ENCODE measurements at places on chromosomes 1 and 21. TPM values are rescaled to one million over a fixed set of nuclear protein-coding genes. Genes with fewer than 3 reads are reported as not detected.
A peak's percentile ranks its signal among the peaks of the same experiment; 100 is the strongest.

C1QC gene
- total RNA-seq, result not detected

TCP10L gene
- not detected for total RNA-seq

ACTL8 gene
- 0.55 TPM for total RNA-seq

TFF2 gene
- 1.5 TPM for total RNA-seq

OR2T35 gene
- not detected for total RNA-seq

CDK18 gene
- 27.6 TPM for total RNA-seq

KRTAP12-3 gene
- not detected for total RNA-seq

U2AF1 gene
- total RNA-seq, result 21.3 TPM

DNA sequence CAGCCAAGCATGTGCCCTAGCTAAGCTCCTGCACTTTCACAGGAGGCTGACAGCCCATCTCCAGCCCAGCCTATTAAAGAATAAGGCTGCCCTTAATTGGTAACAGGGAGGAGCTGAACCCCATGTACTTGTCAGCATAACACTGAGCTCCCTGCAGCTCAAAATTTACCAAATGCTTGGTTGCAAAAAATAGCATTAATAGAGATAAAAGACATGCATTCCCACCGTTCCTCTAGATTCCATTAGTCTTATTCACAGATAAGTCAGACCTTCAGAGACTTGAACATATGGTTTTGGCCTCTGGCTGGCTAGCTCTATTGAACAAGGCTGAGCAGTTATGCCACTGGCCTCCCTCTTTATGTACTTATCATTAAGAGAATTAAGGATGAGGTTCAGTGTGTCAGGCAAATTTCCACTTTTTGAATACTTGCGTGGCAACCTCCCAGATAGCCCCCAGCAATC, 29.2 kb downstream of the OLFML3 start:
- no peak for DNase-seq

GRCh38 chr1:61403679-61404596, 321.0 kb downstream of the TM2D1 start:
- no peak for DNase-seq

- DNase-seq, result peak; percentile 16
Measured at GRCh38 chr1:94925561-94926125, 1.3 kb downstream of the CNN3 start.

- no peak for DNase-seq
Measured at GRCh38 chr1:152623203-152623844, 421 bp upstream of the LCE3A start.

DNA sequence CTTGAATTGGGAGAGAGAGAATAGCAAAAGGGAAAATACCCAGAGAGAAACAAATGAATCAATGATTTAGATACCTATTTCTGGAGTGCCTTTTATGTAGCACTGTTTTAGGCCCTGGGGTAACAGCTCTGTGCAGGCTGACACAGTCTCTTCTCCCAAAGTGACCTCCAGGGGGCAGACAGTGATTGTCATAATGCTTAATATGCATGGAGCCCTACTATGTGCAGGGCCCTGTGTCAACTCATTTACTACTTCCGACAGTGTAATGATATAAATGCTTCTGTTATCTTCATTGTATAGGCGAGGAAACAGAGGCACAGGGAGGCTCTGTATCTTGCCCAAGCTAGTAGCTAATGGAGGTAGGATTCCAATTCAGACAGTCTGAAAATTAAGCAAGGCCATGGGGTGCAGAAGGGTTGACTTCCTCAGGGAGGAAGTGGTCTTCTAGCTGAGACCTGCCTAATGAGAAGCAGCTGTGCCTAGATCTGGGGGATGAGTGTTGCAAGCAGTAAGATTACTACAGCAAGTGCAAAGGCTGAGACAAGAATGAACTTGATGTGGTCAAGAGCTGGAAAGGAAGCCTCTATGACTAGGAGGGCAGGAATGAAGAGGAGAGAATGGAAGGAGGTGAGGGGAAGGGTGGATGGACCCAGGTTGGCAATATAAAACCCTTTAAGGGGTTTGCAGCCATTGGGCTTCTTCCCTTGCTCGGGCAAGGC, 16.2 kb upstream of the SERINC2 start:
- DNase-seq, result no peak

DNA sequence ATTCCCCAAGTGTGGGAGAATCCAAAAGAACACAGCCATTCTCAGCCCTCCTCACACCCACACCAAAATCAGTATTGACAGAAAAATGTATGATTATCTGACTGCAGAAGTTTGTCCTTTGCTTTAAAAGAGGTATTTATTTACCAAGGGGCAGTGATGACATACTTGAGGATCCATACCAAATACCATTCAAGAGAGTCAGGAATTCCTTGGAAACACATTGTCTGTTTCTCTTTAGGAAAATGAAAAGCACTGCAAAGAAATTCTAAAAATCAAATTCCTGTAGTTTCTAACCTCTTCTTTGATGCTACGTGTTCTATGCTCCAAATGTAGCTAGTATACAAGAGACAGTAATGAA, 509.6 kb upstream of the CXADR start:
- no peak for DNase-seq

DNA sequence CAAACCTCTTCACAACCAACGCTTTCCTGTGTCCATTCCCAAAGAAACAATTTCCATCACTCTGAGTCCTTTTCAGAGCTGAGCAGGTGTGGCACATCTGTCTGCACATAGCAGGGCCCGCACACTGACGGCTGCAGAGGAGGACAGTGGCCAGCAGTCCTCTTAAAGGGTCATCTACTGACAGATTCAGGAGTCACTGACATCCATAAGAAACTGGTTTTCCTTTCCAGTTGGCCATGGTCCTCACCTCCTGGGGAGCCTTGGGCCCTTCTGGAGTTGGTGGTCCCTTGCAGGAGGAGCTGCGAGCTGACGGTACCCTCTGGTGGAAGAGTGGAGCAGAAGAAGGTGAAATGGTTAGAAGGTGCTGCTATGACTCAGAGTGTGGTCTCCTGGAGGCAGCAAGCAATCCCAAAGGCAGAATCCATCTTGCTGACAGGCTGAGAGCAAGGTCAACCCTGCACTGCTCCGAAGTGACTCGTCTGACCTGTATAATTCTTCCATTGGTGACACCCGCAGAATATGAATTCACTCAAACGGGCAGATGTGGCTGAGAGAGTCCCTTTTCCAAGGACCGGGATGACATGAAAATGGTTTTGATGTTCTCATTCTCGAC, 278.5 kb upstream of the C1orf174 start:
- no peak for DNase-seq

- DNase-seq, result no peak
Measured at GRCh38 chr1:178266619-178267066, 172.7 kb downstream of the RASAL2 start.

DNA sequence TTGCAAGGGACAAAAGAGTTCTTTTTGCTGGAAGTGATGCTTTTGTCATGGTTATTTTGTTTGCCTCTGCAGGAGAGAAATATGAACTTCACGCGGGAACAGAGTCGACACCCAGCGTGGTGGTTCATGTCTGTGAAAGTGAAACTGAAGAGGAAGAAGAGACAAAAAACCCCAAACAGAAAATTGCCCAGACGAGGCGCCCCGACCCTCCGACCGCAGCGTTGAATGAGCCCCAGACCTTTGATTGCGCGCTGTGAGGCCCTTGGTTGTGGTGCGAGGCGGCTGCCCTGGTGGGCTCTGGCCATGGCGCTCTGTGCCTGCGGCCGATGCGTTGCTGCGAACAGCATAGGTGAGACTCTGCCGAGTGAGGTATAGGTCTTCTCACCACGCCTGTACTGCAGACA, 20.9 kb upstream of the NCMAP start:
- no peak for DNase-seq

DNA sequence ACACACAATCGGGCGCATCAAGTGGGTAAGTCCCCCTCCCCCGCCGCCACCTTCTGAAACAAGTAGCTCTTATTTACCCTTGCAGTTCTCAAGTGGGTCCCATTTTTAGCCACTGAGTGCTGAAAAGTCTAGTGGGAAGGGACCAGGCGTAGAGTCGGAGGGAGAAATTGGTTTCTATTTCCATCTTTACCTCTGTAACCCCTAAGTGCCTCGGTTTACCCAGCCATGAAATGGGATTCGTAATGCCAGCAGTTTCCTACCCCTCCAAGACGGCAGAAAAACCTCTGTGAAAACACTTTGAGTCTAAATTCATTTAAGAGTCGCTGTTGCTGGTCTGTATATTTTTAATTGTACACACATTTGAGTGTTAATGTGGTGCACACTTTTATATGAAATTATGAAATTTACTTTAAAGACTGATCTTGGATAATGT, 928 bp downstream of the TLCD4 start:
- DNase-seq, result no peak
